ENCODE measurements at places on chromosomes 7 and 10.

DNA sequence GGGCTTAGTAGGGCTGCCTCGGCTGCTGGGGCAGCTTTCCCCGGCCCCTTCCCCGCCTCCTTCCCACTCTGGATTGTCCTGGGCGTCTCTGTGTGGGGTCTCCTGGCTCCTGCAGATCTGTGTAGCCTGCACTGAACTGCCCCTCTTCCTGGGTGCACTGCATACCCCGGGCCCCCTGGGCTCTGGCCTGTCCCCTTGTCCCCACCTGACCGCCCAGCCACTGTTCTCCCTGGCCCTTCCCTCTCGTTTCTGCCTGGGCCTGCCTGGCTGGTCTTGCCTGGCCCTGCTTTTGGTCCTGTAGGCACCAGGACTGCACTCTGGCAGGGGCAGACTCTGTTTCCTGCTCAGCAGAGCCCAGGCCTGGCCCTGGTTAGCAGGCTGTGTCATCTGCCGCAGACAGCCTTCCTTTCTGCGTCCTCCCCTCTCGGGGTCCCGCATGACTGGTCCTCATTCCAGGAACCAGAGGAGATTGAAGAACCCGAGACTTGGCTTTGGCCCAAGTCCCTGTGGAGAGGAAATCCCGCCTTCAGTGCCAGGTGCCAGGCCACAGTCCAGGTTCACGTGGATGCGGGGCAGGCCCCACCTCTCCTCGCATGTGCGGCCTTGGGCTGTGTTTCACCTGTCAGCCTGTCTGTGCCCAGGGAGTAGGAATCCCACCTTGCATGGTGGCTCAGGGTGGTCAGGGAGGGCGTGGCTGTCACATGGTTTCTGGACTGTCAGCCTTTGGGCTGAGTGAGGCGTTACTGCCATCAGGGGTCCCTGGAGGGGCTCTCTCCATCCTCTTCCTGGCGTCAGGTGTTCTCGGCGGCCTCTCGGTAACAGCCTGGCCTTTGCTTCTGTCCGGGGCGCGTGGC lies 9.2 kb downstream of the INPP5A start:
- DNase-seq, result no peak

DNA sequence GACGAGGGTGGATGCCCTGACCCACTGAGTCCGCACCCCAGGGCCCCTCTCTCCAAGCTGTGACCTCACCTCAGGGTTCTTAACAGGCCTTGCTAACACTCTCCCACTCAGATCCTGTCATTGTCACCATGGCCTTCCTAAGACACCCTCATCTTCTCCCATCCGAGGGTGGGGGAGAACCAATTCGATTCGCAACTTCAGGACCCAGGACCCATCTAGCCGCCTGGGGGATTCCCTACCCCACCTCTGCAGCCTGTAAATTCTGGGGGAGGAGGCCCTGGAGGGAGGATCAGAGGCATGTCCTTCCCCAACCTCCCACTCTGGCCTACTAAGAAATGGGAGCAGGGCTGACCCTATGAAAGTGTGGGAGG lies 17.4 kb downstream of the TRIM8 start:
- DNase-seq, result no peak

- DNase-seq, result no peak
These were observed 33.5 kb upstream of the SLC26A3 start for GRCh38 chr7:107836237-107837144.

DNA sequence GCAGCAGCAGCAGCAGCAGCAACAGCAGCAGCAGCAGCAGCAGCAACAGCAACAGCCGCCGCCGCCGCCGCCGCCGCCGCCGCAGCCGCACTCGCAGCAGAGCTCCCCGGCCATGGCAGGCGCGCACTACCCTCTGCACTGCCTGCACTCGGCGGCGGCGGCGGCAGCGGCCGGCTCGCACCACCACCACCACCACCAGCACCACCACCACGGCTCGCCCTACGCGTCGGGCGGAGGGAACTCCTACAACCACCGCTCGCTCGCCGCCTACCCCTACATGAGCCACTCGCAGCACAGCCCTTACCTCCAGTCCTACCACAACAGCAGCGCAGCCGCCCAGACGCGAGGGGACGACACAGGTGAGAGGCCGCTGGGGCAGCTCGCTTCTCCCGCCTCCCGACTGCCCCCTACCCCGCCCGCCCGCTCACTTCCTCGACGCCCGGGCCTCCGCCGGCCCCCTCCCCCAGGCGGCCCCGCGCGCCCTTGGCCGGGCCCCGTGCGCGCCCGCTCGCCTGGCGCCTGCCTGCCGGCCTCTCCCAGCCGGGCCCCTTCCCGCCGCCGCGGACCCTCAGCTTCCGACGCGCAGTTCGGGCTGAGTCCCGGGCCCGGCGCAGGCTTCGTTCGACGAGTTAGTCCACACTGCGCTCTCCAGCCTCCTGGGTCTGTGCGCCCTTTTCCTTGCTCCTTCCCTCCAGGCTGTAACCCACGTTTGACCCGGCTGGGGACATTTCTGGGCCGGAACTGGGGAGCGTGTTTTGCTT lies 882 bp downstream of the DLX6 start:
- DNase-seq, result no peak

DNA sequence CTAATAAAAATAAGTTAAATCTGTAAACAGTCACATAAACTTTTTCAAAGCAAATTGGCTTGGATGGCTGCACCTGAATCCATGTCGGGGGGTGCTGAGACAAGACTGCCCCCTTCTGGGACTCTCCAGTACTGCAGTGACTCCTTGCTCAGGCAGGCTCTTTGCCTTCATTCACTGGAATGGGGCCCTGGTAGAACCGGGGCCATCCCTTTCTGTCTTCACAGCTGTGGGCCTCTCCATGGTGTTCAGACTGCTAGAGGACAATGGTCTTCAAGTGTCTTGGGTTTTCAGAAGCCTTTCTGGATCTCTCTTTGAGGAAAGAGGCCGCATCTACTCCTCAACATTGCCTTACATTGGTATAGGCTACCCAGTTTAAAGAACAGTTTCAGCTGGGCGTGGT lies 16.1 kb upstream of the IMPDH1 start:
- DNase-seq, result peak; percentile 82

DNA sequence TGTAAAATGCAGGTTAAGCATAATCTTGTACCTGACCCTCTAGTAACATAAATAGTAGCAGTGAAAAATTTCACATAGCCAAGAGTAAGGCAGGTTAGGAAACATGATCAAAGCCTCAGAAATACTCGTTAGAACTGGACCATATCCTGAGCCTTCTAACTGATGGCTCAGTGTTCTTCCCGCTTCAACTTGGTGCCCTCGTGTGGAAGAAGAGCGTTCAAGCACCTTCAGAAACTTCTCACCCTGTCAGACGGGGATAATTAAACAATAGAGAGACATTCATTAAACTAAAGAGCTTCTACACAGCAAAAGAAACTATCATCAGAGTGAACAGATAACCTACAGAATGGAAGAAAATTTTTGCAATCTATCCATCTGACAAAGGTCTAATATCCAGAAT lies 124.5 kb downstream of the MYOF start:
- no peak for DNase-seq

DNA sequence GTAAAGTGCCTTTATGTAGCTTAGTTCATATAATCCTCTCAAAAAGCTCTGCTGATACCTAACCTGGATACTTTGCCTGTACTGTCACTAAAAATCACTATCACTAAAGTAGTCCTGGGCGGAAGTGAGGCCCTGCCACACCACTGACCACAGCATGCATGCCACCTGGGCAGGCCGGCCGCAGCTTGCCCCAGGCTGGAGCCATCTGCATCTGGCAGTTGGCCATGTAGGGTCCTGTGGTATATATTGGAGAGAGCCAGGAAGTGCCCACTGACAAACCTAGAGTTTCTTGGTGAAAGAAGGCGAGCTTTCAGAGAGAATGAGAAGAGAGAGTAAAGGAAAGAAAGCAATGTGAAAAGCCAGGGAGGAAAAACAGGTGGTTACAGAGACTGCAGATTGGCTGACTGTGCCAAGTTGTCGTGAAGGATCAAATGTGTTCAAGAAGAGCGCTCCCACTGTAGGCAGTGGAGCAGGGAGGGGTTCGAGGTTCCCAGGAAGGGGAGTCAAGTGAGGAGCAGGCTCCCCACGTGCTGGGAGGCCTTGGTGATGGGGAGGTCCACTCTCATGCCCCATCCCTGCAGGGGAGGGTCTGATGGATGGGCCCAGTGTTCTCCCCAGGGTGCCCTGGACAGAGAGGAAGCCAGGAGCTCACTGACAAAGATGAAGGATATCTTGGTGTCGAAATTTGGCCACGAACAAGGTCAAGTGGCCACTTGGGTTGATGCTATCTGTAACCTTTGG lies 13.6 kb downstream of the LOXL4 start:
- DNase-seq, result no peak

GRCh38 chr7:128189231-128189930 lies 51.7 kb upstream of the LEP start:
- DNase-seq, result no peak

DNA sequence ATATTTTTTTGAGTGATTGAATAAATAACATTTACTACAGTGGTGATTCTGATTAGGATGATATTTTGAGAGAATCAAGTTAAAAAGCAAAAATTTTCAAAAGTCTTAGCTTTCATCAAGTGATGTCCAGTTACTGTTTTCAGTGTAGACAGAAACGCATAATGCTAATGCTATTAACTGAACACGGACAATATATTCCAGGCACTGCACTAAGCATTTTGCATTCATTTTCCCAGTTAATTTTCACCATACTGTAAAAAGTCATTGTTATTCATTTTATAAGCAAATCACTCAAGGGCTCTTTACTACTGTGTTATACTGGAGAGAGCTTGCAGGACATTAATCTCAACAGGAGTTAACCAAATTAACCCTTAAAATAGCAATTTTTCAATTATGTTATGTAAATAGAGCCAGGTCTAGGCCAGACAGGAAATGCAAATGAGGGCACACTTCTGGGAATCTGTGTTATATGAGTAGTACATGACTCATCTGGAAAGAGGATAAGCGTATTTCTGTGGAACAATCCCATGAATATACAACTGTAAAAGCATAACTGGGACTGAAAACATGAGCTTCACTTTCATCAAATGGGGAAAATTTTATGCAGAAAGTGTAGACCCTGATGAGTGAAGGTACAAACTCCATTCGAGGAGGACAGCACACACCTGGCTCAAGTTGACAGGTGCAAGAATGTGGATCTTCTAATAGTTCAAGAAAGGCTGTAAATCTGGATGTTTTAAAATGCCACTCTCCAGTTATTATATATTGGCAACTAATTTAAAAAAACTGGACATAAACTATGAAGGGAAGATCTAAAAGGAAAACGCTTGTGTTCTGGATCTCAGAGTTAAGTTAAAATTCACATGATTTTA lies 75.4 kb downstream of the ANK3 start:
- no peak for DNase-seq

GRCh38 chr10:132641401-132641800 lies 103.8 kb downstream of the INPP5A start:
- no peak for DNase-seq

GRCh38 chr7:2247141-2247995 lies 5.3 kb downstream of the NUDT1 start:
- no peak for DNase-seq

GRCh38 chr10:131690805-131691239 lies 210.0 kb upstream of the PPP2R2D start:
- no peak for DNase-seq

DNA sequence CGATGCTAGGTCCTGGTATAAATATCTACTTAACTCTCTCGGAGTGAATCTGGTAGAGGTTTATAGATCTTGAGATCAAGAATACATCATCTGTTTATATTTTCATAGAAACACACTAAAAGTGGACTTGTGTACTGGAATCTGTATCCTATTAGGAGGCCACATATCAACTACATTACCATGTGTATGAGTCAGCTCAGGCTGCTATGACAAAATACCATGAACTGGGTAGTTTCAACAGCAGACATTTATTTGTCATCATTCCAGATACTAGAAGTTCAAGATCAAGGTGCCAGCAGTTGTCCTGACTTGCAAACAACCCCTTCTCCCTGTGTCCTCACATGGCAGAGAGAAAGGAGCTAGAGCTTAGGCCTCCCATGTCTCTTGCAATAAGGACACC lies 113.9 kb upstream of the PFKP start:
- no peak for DNase-seq

- DNase-seq, result peak; percentile 10
These were observed 276.9 kb downstream of the GATA3 start for GRCh38 chr10:8331387-8331786.

DNA sequence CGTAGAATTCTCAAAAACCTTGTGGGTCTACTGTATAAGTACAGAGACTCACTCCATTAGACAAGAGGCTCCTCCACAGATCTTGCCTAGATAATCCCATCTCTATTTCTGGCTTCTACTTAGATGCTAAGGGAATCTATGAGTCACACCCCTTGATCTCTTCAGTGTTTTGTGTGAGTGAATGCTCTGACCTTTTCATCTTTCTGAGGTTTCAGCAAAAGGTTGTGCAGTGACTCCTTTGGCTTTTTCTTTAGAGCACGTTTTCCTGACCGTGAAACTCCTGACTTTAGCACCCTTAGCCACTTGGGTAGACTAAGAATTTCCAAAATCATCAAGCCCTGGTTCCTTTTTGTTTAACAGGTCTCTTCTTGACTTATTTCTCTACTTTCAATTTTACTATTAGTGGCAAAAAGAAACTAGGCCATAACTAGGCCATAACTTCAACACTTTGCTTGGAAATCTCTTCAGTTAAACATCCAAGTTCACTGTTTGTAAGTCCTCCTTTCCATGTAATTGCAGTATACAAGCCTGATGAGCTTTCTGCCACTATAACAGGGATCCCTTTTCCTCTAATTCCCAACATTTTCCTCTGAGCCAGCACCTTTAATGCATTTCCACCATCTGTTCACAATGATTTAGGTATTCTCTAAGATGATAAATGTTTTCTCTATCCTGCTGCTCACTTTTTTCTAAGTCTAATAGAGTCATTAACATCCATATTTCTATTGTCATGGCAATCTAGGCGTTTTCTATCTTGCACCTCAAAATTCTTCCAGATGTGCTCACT lies 19.4 kb downstream of the COPG2 start:
- DNase-seq, result no peak

GRCh38 chr10:129161150-129161549 lies 305.9 kb upstream of the MGMT start:
- no peak for DNase-seq

DNA sequence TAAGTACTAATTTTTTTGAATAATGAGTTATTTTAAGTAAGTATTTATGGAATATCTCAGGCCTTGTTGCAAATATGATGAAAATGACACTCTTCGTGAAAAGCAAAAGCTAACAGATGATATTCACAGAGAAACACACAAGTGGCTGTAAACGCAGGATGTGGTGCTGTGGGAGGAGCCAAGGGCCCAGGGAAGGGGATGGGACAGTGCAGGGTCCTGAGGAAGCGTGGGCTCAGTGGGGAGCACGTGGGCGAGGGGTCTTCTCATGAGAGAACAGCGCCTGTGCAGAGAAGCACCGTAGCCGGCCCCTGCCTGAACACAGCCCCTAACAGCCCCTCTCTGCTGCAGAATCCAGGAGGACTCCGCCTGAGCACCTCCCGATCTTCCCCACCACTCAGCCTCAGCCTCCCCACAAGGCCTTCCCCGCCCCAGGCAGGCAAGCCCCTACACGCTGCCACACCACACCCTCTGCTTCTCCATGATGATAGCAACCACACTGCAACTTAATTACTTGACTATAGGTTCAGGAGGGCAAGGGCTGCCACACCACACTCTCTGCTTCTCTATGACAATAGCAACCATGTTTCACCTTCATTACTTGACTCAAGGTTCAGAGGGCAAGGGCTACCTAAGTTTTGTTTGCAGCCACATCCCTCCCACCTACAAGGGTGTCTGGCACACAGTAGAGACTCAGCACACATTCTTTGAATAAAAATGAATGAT lies 152.6 kb upstream of the RNF32 start:
- no peak for DNase-seq

All from stimulated activated CD8-positive, alpha-beta memory T cell treated with anti-CD3 and anti-CD28 coated beads, Interleukin-15, amount 100 ng/mL, for 1 hour (primary cell).